Cardiac fibroblast (primary cell): ENCODE measurements at places on chromosomes 13 and 19.

DNA sequence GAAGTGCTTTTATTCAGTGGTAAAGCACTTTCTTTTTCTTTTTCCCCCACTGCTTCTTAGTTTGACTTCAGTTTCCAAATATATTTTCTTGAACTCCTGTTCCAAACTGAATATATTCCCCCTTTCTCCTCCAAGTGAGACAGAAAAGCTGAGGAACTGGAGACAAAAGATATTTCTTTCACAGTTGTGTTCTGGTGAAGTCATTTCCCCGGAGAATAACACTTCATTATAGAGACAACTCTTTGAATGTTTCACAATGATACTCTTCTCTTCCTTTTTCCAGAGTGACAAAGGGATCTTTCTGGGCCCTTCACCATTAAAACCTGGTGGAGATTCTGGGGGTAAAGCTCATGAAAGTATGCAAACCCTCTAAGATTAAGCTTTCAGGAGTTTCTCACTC is 860.8 kb upstream of the SLITRK5 start:
- DNase-seq = no peak

- no peak for DNase-seq
These were observed 151.0 kb downstream of the DCT start for GRCh38 chr13:94328381-94329041.

GRCh38 chr13:110443622-110444225 is 117.8 kb downstream of the RAB20 start:
- DNase-seq = no peak

DNA sequence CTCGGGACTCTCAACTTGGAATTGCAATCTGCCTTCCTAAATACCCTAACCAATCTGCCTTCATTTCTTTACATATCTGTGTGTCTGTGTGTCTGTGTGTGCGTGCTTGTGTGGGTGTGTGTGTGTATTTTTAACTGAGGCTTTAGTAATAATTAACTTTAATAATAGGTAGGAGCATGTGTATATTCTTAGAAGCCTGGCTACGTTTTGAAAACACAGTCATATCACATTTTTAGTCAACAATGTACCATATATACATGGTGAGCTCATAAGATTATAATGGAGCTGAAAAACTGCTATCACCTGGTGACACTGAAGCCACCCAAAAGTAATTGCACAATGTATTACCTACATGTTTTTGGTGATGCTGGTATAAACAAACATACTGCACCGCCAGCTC is 65.4 kb upstream of the ATXN8OS start:
- no peak for DNase-seq
